PC-3 (cell line): ENCODE measurements at places on chromosomes 7 and 10. TPM values are rescaled to one million over a fixed set of nuclear protein-coding genes. Genes with fewer than 3 reads are reported as not detected.

WDR86 gene
- total RNA-seq, result not detected in 2 replicates

DBF4 gene
- total RNA-seq, result 21.4 and 37.5 TPM in 2 replicates

DNA sequence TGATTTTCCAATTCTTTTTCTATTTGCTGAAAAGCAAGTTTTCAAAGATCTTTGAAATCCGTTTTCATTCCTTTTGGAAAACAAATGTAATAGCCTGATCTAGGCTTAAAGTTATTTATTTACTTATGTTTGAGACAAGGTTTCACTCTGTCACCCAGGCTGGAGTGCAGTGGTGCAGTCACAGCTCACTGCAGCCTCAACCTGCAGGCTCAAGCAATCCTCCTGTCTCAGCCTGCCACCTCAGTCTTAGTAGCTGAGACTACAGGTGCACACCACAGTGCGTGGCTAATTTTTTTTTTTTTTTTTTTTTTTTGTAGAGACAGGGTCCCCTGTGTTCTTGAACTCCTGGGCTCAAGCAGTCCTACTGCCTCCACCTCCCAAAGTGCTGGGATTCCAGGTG lies 4.6 kb downstream of the ST7 start:
- no peak overlapping the region for H3K4me3 ChIP-seq
- H3K27me3 ChIP-seq, result no peaks in the 10 kb centered on the region
- DNase-seq, result no peak
- H3K27ac ChIP-seq, result no peak overlapping the region

PDE6C gene
- total RNA-seq, result not detected in 2 replicates

UPK3B gene
- 3.0 and 10.7 TPM in 2 replicates for total RNA-seq

GRCh38 chr7:50149369-50149768 lies 56.3 kb upstream of the ZPBP start:
- DNase-seq, result no peak
- no peaks in the 10 kb centered on the region for H3K36me3 ChIP-seq
- no peak overlapping the region for H3K27ac ChIP-seq
- H3K27me3 ChIP-seq, result peaks cover 10% of the 10 kb centered on the region
- H3K4me3 ChIP-seq, result no peak overlapping the region

DNA sequence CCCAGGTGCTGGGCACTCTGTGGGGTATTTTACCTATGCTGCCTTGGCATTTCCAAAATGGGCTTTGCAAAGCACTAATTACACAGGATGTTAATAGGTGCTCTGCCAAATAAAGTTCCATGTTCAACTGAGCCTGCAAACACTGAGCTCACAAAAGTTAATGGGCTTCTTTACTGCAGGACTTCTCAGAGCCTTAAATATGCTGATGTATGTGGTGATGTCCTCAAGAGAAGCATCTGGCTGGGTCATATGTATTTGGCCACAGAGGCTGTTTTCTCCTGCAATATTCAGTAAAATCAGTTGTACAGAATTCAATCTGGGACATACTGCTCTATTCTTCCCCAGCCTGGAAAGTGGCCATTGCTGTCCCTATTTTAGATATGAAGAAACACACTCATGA lies 31.3 kb downstream of the GRID1 start:
- no peaks in the 10 kb centered on the region for H3K4me1 ChIP-seq
- H3K27ac ChIP-seq, result no peak overlapping the region
- no peak overlapping the region for H3K4me3 ChIP-seq
- H3K27me3 ChIP-seq, result no peaks in the 10 kb centered on the region
- no peak for DNase-seq
- no peaks in the 10 kb centered on the region for H3K36me3 ChIP-seq

GALNT17 gene
- not detected in 2 replicates for total RNA-seq

LIPM gene
- not detected in 2 replicates for total RNA-seq

FAM25A gene
- total RNA-seq, result 6.6 and 11.4 TPM in 2 replicates

ACTR3C gene
- total RNA-seq, result 7.8 and 10.8 TPM in 2 replicates

DNA sequence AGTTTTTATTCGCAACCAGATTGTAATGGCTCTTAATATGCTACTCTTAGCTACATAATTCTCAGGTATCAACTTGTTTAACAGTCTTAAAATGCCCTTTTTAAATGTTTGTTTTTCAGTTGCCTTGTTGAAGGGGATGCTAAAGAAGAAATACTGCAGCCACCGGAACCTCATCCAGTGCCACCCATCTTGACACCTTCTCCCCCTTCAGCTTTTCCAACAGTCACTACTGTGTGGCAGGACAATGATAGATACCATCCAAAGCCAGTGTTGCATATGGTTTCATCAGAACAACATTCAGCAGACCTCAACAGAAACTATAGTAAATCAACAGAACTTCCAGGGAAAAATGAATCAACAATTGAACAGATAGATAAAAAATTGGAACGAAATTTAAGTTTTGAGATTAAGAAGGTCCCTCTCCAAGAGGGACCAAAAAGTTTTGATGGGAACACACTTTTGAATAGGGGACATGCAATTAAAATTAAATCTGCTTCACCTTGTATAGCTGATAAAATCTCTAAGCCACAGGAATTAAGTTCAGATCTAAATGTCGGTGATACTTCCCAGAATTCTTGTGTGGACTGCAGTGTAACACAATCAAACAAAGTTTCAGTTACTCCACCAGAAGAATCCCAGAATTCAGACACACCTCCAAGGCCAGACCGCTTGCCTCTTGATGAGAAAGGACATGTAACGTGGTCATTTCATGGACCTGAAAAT lies 69.5 kb upstream of the RSBN1L start:
- peaks cover 42% of the 10 kb centered on the region for H3K36me3 ChIP-seq
- H3K4me1 ChIP-seq, result no peaks in the 10 kb centered on the region
- H3K27ac ChIP-seq, result no peak overlapping the region
- no peak for DNase-seq

PRPS1L1 gene
- not detected in 2 replicates for total RNA-seq

- no peak overlapping the region for H3K27ac ChIP-seq
- H3K36me3 ChIP-seq, result no peaks in the 10 kb centered on the region
- DNase-seq, result peak; percentile 24
- H3K4me3 ChIP-seq, result no peak overlapping the region
These were observed 10.7 kb downstream of the PSAP start for GRCh38 chr10:71840177-71840957.

- no peak overlapping the region for H3K27ac ChIP-seq
- peaks cover 3% of the 10 kb centered on the region; the same call in 1 of the 2 replicates for H3K4me1 ChIP-seq
- peak; percentile 75 for DNase-seq
- no peaks in the 10 kb centered on the region for H3K36me3 ChIP-seq
- no peaks in the 10 kb centered on the region for H3K27me3 ChIP-seq
- peak overlapping the region; percentile 76 for H3K4me3 ChIP-seq
These were observed 10.6 kb downstream of the HABP2 start for GRCh38 chr10:113563306-113564088.

STN1 gene
- total RNA-seq, result 20.0 and 33.5 TPM in 2 replicates

DNA sequence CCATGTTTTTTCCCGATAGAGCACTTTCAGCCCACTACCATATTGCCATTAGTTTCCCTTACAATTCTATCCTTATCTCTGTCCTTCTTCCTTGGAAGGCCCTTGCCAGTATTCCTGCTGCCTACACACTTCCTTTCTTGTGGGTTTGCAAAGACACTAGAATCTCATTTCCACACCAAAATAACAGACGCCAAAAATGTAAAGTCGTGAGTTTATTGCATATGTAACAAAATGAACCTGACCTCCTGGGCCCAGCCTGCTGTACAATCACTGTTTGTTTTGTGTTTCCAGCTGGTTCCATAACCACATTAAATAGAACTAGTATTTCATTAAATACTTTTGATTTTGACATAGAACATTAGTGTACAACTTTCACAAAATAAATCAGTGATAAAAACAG lies 116.7 kb downstream of the SMURF1 start:
- peaks cover 10% of the 10 kb centered on the region for H3K4me1 ChIP-seq
- H3K27me3 ChIP-seq, result no peaks in the 10 kb centered on the region
- H3K4me3 ChIP-seq, result no peak overlapping the region
- H3K27ac ChIP-seq, result no peak overlapping the region
- H3K36me3 ChIP-seq, result peaks cover 43% of the 10 kb centered on the region

GARIN1A gene
- total RNA-seq, result 0.91 and 3.6 TPM in 2 replicates

SNCG gene
- 0.86 and 2.7 TPM in 2 replicates for total RNA-seq

DNA sequence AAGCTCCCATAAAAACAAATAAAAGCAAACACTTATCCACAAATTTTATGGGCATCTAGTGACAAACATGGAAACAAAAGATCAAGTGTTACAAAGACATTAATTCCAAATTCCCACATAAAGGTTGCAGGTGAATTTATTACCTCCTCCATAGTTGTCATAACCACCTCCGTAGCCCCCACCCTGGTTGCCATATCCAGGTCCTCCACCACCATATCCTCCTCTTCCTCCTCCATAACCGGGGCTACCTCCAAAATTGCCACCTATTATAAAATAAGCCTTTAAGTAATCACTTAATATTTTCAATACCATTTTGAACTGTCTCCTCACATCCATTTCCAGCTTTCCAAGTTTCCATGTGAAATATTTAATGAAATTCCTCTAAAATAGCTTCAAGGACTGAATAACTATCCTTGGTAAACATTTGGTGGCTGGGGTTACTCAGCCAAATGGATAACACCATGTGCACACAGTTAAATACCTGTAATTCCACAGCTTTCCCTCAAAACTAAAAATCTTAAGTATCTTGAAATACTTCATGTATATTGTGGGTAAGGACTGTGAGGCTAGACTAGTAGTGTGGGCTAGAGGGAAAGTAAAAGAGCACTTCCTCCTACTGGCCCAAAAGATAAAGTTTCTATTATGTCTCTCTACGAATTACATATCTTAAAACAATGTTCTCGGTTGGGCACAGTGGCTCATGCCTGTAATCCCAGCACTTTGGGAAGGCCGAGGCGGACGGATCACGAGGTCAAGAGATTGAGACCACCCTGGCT lies 6.9 kb downstream of the HNRNPA2B1 start:
- H3K27ac ChIP-seq, result no peak overlapping the region
- peaks cover 20% of the 10 kb centered on the region for H3K4me1 ChIP-seq
- H3K36me3 ChIP-seq, result peaks cover 93% of the 10 kb centered on the region
- no peak overlapping the region for H3K4me3 ChIP-seq
- no peak for DNase-seq

TMEM72 gene
- total RNA-seq, result not detected in 2 replicates

- peaks cover 23% of the 10 kb centered on the region for H3K36me3 ChIP-seq
- no peaks in the 10 kb centered on the region for H3K4me1 ChIP-seq
- no peak for DNase-seq
These were observed 20.3 kb downstream of the COG5 start for GRCh38 chr7:107543338-107543993.

GRCh38 chr7:140018125-140019043 lies 44.4 kb downstream of the PARP12 start:
- no peaks in the 10 kb centered on the region for H3K27me3 ChIP-seq
- H3K4me3 ChIP-seq, result no peak overlapping the region
- no peak overlapping the region for H3K27ac ChIP-seq
- DNase-seq, result no peak
- no peaks in the 10 kb centered on the region for H3K36me3 ChIP-seq

- no peaks in the 10 kb centered on the region for H3K27me3 ChIP-seq
- peaks cover 21% of the 10 kb centered on the region for H3K4me1 ChIP-seq
- H3K36me3 ChIP-seq, result no peaks in the 10 kb centered on the region
- H3K27ac ChIP-seq, result peak overlapping the region; percentile 56
- DNase-seq, result peak; percentile 54
These were observed 210.7 kb upstream of the GNAI1 start for GRCh38 chr7:79923953-79924352.

LRIT2 gene
- total RNA-seq, result not detected in 2 replicates

GRCh38 chr7:95286096-95286495 lies 38.2 kb downstream of the PON1 start:
- no peak overlapping the region for H3K4me3 ChIP-seq
- H3K27ac ChIP-seq, result no peak overlapping the region
- H3K27me3 ChIP-seq, result no peaks in the 10 kb centered on the region
- H3K4me1 ChIP-seq, result no peaks in the 10 kb centered on the region
- H3K36me3 ChIP-seq, result no peaks in the 10 kb centered on the region; the same call in 1 of the 2 replicates

GRCh38 chr7:155749578-155749977 lies 62.7 kb downstream of the SHH start:
- no peak for DNase-seq
- H3K27ac ChIP-seq, result peak overlapping the region; percentile 25
- no peak overlapping the region for H3K4me3 ChIP-seq
- H3K4me1 ChIP-seq, result peaks cover 15% of the 10 kb centered on the region
- no peaks in the 10 kb centered on the region for H3K27me3 ChIP-seq

GRCh38 chr10:988667-989545 lies 672 bp downstream of the GTPBP4 start:
- H3K36me3 ChIP-seq, result peaks cover 12% of the 10 kb centered on the region
- no peak for DNase-seq
- peak overlapping the region; percentile 98 for H3K4me3 ChIP-seq
- H3K4me1 ChIP-seq, result peaks cover 14% of the 10 kb centered on the region
- H3K27ac ChIP-seq, result peak overlapping the region; percentile 71

DNA sequence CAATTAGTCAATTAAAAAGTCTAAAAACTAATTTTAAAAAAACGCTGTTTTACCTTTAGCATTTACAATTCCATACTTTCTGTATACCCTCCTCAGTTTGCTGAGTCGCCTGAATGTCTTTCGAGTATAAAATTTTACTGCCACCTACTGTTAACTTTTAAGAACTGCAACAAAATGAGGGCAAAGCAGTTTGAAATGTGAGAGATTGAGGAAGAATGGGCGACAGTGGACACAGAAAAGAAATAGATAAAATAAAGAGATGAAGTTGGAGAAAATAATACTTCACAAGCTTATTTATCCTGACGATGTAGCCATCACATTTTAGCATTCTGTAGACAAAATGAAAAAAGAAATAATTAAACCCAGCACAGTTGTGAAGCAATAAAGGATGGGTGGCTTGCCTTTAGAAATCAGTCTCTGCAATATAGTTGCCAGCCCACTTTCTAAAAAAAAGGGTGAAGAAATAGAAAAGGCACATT lies 110.8 kb upstream of the PTN start:
- H3K36me3 ChIP-seq, result no peaks in the 10 kb centered on the region
- peak; percentile 69 for DNase-seq
- H3K27me3 ChIP-seq, result peaks cover 30% of the 10 kb centered on the region

HDAC9 gene
- 6.8 and 7.8 TPM in 2 replicates for total RNA-seq

- no peaks in the 10 kb centered on the region for H3K4me1 ChIP-seq
- DNase-seq, result no peak
- no peak overlapping the region for H3K4me3 ChIP-seq
- H3K27me3 ChIP-seq, result no peaks in the 10 kb centered on the region
- no peak overlapping the region for H3K27ac ChIP-seq
These were observed 25.7 kb upstream of the PLA2G12B start for GRCh38 chr10:72980348-72980747.

SGCE gene
- total RNA-seq, result 30.4 and 31.5 TPM in 2 replicates

- H3K4me3 ChIP-seq, result no peak overlapping the region
- no peaks in the 10 kb centered on the region for H3K4me1 ChIP-seq
- H3K36me3 ChIP-seq, result no peaks in the 10 kb centered on the region
- no peak overlapping the region for H3K27ac ChIP-seq
- no peak for DNase-seq
These were observed 7.4 kb upstream of the RAMP3 start for GRCh38 chr7:45150199-45150598.
